ENCODE measurements at places on chromosomes 5 and 9.

- no peaks in the 10 kb centered on the region for H3K27me3 ChIP-seq
- H3K27ac ChIP-seq = no peak overlapping the region
- no peak overlapping the region for H3K4me3 ChIP-seq
- DNase-seq = no peak
Observed at GRCh38 chr9:91033797-91034196, 232.2 kb downstream of the SYK start.

- no peaks in the 10 kb centered on the region for H3K36me3 ChIP-seq
- H3K27me3 ChIP-seq = no peaks in the 10 kb centered on the region
- H3K4me1 ChIP-seq = no peaks in the 10 kb centered on the region
- no peak for DNase-seq
- H3K4me3 ChIP-seq = no peak overlapping the region
- no peak overlapping the region for H3K27ac ChIP-seq
Observed at GRCh38 chr5:168136340-168136739, 155.1 kb upstream of the WWC1 start.

DNA sequence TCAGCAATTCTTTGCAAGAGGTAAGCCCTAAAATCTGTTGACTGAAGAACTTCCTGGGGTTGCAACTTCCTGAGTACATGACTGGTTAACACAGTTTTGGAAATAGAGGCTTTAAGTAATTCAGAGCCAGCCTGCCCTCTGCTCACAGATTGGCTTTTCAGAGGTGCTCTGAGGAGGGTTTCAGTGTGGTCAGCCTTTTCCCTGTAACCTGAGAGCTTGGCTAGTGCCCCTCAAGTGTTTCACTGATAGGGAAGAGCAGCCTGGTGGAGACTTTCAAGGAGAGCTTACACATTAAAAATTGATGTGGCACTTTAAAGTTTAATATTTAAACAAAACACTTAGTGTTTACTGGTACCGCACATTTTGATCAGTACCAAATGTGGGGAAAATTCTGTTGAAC, 56.7 kb upstream of the FOXB2 start:
- DNase-seq = no peak
- H3K4me3 ChIP-seq = no peak overlapping the region
- H3K27me3 ChIP-seq = no peaks in the 10 kb centered on the region
- no peak overlapping the region for H3K27ac ChIP-seq
- H3K4me1 ChIP-seq = no peaks in the 10 kb centered on the region

DNA sequence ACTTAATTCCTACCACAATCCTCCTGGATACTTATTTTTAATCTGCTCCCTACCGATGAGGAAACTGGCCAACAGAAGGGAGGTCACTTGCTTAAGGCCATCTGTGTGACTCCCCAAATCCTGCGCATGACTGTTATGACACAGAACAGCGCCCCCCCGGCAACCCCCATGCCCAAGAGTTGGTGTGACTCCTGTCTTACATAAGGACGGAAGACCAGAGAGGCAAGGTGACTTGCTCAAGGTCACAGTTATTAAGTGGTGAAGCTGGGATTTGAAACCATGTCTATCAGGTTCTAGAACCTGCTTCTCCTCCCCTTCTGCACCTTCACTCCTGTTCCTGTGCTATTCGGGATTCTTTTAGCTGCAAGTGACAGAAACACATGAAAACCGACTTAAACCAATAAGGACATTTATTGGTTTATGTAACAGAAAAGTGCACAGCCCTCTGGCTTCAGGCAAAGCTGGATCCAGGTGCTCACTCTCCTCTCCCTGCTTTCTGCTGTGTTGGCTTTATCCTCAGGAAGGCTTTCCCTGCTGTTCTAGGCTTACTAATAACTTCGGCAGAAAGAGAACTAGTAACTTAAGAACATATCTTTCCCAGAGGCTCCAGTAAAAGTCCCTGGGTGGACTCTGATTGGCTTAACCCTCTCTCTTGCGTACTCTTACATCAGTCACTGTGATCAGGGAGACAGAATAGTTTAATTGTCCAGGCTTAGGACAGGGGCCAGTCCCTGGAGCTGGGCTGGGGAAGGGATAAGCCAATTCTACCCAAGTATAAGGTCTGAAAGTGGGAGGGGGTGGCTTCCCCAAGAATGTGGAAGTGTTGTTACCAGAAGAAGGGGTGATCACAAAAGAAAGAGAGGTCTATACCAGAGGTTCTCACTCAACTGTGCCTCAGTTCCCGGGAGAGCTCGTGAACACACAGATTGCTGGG, 43.7 kb downstream of the FGF18 start:
- no peaks in the 10 kb centered on the region for H3K36me3 ChIP-seq
- no peaks in the 10 kb centered on the region for H3K4me1 ChIP-seq
- no peak overlapping the region for H3K27ac ChIP-seq
- no peak overlapping the region for H3K4me3 ChIP-seq
- H3K27me3 ChIP-seq = no peaks in the 10 kb centered on the region

- H3K4me1 ChIP-seq = no peaks in the 10 kb centered on the region
- no peaks in the 10 kb centered on the region for H3K27me3 ChIP-seq
- DNase-seq = no peak
- H3K36me3 ChIP-seq = no peaks in the 10 kb centered on the region
- no peak overlapping the region for H3K27ac ChIP-seq
Observed at GRCh38 chr9:138006576-138007233, 129.1 kb downstream of the CACNA1B start.

- DNase-seq = no peak
- H3K4me3 ChIP-seq = no peak overlapping the region
- no peaks in the 10 kb centered on the region for H3K4me1 ChIP-seq
- no peaks in the 10 kb centered on the region for H3K36me3 ChIP-seq
Observed at GRCh38 chr5:10645671-10646070, 81.8 kb downstream of the ANKRD33B start.

DNA sequence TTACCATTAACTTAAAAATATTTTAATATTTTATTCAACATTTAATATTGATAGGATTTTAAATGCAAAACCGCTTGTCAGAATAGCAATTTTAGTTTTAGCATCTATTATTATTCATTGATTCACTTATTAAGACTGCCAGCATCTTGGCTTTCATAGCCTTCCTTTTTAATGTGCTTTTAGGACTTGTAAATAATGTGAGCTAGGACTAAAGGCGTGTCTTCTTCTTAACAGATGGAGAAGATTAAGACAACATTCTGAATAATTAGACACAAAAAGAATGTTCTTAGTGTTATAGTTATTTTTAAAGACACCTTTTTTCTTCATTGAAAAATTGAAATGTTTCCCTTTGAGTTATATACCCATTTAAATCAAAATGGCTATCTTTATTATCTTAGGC, 6.9 kb downstream of the IL31RA start:
- H3K36me3 ChIP-seq = no peaks in the 10 kb centered on the region
- DNase-seq = no peak
- H3K4me3 ChIP-seq = no peak overlapping the region
- H3K27ac ChIP-seq = no peak overlapping the region

DNA sequence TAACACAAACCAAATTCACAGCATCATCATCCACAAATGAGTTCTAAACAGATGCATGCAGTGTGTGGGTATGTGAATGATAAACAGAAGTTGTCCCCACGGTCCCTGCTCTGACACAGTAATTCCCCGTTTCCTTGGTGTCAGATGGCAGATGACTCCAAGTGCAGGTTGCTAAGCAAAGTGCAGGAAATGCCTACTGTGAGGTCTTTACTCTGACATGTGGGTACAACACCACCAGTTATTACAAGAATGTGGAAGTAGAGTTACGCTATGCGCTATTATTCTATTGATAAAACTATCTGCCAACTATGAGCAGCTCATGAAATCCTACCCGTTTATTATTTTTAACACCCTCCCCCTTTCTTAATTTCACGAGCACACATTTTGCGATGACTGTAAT, 448.9 kb downstream of the BNC2 start:
- H3K27ac ChIP-seq = no peak overlapping the region
- H3K4me3 ChIP-seq = no peak overlapping the region
- no peaks in the 10 kb centered on the region for H3K36me3 ChIP-seq
- H3K27me3 ChIP-seq = peaks cover 8% of the 10 kb centered on the region
- H3K4me1 ChIP-seq = no peaks in the 10 kb centered on the region

GRCh38 chr5:158880483-158881001, 219.2 kb downstream of the EBF1 start:
- H3K36me3 ChIP-seq = no peaks in the 10 kb centered on the region
- no peaks in the 10 kb centered on the region for H3K4me1 ChIP-seq
- no peak for DNase-seq
- H3K27me3 ChIP-seq = no peaks in the 10 kb centered on the region
- no peak overlapping the region for H3K27ac ChIP-seq

DNA sequence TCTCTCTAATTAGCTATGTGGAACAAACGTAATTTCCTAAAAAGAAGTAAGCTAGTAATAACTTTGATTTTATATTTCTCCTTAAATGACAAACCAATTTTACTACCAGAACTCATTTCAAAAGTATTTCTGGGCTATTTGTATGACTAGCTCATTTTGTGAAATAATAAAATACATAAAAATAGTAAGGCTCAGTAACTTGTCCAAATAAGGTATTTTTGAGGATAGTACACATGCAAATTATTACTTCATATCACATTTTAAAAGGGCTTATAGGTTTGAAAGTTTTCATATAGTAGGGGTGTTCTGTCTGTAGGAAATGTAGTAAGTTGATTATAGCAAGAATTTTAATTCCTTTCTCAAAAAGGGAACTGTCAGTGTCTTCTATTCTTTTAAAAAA, 26.5 kb downstream of the C9orf85 start:
- no peak overlapping the region for H3K4me3 ChIP-seq
- peaks cover 8% of the 10 kb centered on the region for H3K4me1 ChIP-seq
- H3K27ac ChIP-seq = no peak overlapping the region
- no peaks in the 10 kb centered on the region for H3K36me3 ChIP-seq
- DNase-seq = no peak
- no peaks in the 10 kb centered on the region for H3K27me3 ChIP-seq

DNA sequence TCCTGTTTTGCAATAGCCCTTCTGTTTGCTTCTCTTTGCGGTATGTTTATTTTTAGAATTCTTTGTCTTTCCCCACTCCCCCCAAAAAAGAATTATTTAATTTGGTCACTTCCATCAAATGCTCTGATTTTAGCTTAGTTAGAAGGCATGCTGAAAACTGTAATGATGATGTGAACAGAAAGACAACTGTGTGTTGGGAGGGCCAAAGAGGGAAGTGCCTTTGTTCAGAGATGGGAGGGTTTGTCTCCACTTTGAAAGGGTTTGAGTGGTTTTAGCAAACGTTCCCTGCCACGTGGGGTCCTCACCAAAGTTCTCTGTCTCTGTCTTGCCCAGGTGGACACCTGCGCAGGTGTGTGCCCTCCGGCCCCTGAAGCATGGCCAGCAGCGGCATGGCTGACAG, 41.9 kb downstream of the SYK start:
- no peaks in the 10 kb centered on the region for H3K27me3 ChIP-seq
- DNase-seq = no peak
- H3K4me1 ChIP-seq = no peaks in the 10 kb centered on the region
- no peak overlapping the region for H3K27ac ChIP-seq
- H3K4me3 ChIP-seq = no peak overlapping the region

DNA sequence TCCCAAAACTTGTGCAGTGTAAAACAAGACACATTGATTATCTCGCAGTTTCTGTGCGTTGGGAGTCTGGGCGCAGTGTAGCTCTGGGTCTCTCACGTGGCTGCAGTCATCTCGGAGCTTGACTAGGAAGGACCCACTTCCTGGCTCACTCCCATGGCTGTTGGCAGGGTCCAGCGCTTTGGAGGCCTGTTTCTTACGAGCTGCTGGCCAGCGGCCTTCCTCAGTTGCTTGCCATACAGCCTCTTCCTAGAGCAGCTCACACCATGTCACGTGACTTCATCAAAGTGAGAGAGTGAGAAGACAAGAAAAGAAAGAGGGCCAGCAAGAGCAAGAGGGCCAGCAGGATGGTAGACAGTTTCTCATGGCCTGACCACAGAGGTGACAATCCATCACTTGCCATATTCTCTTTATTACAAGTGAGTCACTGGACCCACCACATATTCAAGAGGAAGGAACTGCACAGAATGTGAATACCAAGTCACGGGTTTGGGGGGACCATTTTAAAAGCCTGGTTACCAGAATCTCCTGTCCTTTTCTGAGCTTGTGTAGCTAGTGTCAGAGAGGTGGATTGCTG, 36.2 kb downstream of the MCCC2 start:
- no peak overlapping the region for H3K27ac ChIP-seq
- H3K4me1 ChIP-seq = no peaks in the 10 kb centered on the region
- no peak overlapping the region for H3K4me3 ChIP-seq
- no peaks in the 10 kb centered on the region for H3K27me3 ChIP-seq

Data from heart right ventricle (tissue), 16 donors.